Cerebellum (tissue), 4 donors: ENCODE measurements at places on chromosomes 11 and 22. TPM values are rescaled to one million over a fixed set of nuclear protein-coding genes. Genes with fewer than 3 reads are reported as not detected.
A peak's percentile ranks its signal among the peaks of the same experiment; 100 is the strongest.

GRCh38 chr22:44012591-44012990 is 11.5 kb upstream of the PARVB start:
- no peak for DNase-seq

DNA sequence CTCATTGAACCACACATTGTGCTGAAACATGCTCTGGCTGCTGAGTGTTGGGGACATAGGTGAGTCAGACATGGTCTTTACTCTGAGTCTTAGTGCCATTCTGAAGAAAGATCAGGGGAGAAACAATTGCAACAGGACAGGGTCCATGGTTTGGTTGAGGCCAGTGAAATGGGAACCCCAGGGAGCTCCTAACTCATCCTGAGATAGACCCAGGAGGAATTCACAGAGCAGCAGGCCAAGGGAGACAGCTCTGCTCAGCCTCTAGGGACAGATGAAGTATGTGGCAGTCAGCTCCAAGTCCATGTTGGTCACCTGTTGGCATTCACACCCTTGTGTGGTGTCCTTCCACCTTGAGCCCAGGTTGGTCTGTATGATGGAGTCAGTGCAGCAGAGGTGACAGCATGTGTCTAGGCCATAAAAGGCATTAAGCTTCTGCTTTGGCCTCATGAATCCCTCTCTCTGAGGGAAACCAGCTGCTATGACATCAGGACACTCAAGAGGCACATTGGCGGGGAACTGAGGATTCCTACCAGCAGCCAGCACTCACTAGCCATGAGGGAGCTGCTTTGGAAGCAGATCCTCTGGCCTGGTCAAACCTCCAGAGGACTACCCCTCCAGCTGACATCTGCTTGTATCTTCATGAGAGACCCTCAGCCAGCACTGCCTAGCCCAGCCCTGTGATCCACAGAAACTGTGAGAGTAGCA is 50.3 kb upstream of the MYEOV start:
- no peak for DNase-seq

- DNase-seq = no peak
Observed at GRCh38 chr11:11075515-11076171, 217.8 kb upstream of the ZBED5 start.

- peak; percentile 47 for DNase-seq
Observed at GRCh38 chr11:116703421-116703820, 69.4 kb downstream of the BUD13 start.

DNA sequence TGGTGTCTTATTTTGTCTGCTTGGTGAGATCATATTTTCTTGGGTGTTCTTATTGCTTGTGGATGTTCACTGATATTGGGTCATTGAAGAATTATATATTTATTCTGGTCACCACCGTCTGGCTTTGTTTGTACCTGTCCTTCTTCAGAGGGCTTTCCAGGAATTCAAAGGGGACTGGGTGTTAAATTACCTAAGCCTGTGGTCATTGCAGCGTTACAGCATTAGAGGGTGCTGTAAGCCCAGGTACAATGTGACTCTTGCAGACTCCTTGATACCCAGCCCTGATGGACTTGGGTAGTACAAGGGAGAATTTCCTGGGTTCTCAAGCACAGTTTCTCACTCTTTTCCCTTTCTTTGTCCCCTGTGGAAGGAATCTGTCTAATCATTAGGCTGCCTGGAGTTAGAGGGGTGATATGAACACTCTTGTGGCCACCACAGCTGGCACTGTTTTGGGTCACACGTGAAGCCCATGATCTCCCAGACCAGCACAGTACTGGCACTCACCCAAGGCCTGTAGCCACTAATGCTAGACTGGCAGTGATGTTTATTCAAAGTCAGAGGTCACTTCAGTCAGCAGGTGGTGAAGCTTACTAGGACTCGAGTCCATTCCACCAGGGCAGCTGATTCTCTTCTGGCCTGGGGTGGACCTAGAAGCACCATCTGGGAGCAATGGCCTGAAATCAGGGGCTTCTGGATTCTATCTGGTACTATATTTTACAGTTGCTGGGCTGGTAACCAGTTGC is 56.1 kb upstream of the NARS2 start:
- no peak for DNase-seq

GRCh38 chr22:24389680-24390079 is 37.7 kb upstream of the ADORA2A start:
- no peak for DNase-seq

GRCh38 chr11:7654195-7654705 is 19.1 kb downstream of the CYB5R2 start:
- no peak for DNase-seq

GRCh38 chr11:113401718-113402117 is 14.1 kb downstream of the ANKK1 start:
- DNase-seq = peak; percentile 93

Gene LRRC56
- total RNA-seq = 1.5 TPM

DNA sequence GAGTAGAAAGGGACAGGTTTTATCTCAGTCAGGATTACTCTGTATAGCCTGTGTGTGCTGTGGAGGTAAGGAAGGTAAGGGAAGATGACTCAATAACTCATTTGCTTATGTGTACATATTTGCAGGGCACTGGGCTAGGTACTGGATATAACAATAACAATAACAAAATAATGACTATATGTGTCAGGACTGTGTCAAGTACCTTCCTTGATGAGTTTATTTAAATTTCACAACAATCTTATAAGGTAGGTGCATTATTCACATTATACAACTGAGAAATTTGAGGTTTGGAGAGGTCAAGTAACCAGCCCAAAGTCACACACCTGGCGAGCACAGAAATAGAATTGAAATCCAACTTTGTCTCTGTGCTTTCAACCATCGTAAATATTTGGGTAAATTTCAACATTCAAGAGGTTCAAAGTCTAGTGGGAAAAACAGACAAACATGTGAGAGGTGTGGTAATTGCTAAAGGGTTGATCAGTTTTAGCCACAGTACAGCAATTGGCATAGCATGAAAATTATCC is 131.8 kb downstream of the APIP start:
- no peak for DNase-seq

Gene GLYAT
- total RNA-seq = not detected

DNA sequence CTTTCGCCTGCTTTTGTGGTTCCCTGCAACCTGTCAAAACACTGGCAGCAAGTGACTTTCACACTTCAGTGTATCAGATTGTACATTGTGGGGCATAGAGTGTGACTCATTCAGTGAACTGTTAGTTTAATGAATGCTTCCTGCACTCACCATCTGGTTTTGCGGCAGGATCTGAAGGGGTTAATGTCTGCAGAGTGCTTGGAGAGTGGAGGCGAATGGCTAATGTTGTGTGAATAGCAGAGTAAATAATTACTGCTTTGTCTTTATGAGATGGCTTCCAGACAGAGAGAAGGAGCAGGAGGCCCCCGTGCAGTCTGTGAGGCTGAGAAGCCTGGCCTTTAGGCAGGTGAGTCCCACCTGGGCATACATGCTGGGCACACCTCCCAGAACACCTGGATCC is 454.3 kb upstream of the KIRREL3 start:
- DNase-seq = no peak
